ENCODE measurements at places on chromosomes 11 and 22.

GRCh38 chr22:39592081-39593065 lies 21.8 kb downstream of the CACNA1I start:
- DNase-seq: no peak

DNA sequence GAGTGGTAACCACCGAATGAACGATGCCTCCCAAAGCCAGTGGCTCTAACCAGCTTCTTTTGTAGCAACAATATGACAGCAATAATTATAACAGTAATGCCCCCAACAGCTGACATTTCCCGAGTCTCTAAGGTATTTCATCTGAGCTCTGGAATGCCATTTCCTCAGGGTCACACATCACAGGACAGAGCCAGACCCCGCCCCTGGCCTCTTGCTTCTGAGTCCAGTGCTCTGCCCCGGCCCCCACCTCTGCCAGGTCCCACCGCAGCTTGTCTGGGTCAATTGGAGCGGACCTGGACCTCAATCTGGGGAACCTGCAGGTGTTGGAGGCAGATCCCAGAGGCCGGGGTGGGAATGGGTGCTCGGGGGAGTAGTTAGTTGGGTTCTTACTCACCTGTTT lies 63.8 kb downstream of the IGLL1 start:
- DNase-seq: no peak

GRCh38 chr22:29233277-29233877 lies 27.7 kb downstream of the EMID1 start:
- no peak for DNase-seq

DNA sequence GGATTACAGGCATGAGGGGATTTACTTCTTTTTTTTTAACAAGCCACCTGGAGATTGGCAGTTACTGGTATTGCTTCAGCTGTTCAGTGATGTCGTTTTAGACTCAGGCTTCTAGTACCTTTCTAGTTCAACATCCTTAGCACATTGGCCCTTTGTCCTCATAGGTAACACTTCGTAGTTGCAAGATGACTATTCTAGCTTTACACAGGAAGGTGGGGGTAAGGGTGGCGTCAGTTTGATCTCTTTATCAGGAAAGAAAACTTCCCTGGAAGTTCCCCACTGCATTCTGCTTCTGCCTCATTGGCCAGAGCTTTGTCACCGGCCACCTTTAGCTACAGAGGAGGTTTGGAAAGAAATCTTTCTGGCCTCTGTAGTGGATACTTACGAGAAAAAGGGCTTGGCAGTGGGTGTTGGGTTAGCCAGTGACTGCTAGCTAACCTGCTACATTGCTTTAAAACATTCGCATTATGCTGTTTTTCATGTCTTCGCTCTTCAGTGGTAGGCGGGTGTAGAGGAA lies 40.7 kb downstream of the SFI1 start:
- DNase-seq: no peak

- DNase-seq: no peak
Measured at GRCh38 chr11:61880454-61880853, 10.9 kb downstream of the FADS3 start.

GRCh38 chr22:37229012-37229804 lies 14.9 kb downstream of the RAC2 start:
- DNase-seq: no peak

DNA sequence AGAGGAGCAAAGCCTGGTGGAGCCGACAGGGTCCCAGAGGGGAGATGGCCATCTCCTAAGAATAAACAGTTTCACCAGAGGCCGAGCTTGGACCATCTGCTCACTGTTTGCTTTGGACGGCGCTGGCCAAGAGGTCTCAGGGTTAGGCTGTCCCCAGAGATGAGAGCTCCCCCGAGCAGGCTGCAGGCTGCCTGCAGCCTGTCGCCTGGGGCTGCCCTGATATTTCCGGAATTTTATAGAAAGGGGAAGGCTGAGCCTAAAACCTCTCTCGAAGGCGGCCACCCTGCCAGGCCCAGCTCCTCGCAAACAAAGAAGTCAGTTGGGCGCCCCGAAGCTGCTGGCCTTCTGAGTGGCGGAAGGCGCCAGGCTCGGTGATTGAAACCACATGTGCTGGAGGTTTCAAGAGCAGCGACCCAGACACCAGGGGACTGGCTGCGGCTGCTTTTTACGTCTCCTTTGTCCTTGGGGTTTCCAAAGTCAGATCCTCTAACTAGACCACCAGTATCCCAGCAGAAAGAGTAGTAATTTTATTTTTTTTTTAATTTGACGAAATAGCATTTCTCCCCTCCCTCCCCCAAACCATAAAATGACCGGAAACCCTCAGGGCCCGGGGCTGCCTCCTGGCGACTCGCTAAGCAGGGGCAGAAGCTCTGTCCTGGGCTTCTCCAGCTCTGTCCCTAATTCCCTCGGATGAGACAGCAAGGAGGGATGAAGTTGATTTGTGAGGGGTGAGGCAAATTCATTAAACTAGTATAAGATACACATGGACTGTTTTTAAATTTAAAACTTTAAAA lies 57.4 kb downstream of the CLMP start:
- DNase-seq: no peak

DNA sequence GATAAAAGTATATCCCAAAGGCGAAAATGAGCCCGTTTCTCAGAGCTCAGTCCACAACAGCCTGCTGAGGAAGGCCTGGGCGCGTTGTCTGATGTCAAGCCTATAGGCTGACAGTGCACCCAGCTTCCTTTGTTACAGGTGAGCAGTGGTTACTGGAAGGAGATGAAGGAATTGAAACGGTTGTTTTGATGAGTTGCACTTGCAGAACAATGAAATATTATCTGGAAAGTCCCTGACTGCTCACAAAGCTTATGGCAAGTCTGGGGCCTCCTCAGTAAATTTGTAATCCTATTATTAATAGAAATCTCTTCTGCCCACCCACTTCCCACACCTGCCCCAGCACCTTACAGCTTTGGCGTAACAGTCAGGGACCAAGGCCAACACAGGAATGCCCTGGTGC lies 77.8 kb downstream of the C11orf91 start:
- no peak for DNase-seq

- no peak for DNase-seq
Measured at GRCh38 chr11:123856444-123856843, 29.0 kb downstream of the TMEM225 start.

DNA sequence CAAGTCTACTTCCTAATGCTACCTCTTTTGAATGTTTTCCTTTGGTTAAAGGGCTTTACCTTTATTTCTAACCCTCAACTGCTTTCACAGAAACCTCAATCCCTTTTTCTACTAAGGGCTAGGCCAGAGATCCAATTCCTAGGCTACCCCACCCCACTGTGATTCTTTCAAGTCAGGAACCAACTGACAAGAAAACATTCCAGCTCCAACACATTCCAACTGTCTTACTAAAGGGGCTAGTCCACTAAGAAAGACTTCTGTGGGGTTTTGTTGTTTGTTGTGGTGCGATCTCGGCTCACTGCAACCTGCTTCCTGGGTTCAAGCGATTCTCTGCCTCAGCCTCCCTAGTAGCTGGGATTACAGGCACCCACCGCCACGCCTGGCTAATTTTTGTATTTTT lies 151.3 kb downstream of the APOL5 start:
- no peak for DNase-seq
